Stimulated activated CD4-positive, alpha-beta T cell treated with anti-CD3 and anti-CD28 coated beads, Interleukin-15, amount 100 ng/mL, for 48 hours (primary cell): ENCODE measurements at places on chromosomes 1 and 21.

- DNase-seq: no peak
Measured at GRCh38 chr1:176786274-176786673, 323.3 kb downstream of the PAPPA2 start.

GRCh38 chr1:63688302-63688890 lies 85.4 kb upstream of the ROR1 start:
- no peak for DNase-seq

DNA sequence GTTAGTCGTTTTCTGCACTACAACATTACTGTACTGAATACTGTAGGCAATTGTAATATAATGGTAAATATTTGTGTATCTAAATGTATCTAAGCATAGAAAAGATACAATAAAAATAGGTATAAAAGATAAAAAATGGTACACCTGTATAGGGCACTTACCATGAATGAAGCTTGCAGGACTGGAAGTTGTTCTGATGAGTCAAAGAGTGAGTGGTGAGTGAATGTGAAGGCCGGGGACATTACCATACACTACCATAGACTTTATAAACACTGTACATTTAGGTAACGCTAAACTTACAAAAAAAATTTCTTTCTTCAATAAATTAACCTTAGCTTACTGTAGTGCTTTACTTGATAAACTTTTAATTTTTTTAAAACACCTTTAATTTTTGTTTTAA lies 13.5 kb downstream of the OSBPL9 start:
- no peak for DNase-seq

DNA sequence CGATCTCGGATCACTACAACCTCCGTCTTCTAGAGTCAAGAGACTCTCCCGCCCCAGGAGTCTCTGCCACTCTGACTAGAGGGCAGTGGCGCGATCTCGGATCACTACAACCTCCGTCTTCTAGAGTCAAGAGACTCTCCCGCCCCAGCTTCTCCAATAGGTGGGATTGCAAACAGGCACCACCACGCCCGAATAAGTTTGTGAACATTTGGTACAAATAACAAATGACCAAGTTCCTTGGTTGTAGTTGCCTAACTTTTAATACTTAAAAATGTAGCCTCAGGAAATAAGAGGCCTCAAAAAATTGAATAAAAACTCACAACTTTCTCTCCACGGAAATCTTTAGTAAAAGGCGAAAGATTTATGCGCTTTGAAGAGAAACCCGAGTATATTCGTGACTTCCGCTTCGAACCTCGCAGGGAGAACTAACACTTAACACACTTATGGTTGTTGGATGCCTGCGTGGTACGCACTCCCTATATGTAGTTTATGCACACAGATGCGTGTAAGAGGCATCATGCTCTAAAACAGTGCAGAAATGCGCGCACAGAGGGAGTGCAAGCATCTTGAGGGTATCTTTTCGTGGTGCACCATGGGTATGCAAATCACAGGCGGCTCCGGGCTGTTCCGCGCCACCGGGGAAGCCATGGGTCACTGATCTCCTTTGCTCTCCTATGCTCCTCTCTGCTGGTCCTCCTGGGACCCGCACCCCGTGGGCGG lies 11.4 kb downstream of the BTBD19 start:
- DNase-seq: peak; percentile 86

GRCh38 chr1:86388777-86389176 lies 7.3 kb downstream of the ODF2L start:
- no peak for DNase-seq
